ENCODE measurements at places on chromosomes 16 and 17.
A peak's percentile ranks its signal among the peaks of the same experiment; 100 is the strongest.

GRCh38 chr16:3698941-3699340 is 18.4 kb downstream of the TRAP1 start:
- no peak for DNase-seq

GRCh38 chr16:79795556-79795955 is 195.0 kb upstream of the MAF start:
- no peak for DNase-seq

DNA sequence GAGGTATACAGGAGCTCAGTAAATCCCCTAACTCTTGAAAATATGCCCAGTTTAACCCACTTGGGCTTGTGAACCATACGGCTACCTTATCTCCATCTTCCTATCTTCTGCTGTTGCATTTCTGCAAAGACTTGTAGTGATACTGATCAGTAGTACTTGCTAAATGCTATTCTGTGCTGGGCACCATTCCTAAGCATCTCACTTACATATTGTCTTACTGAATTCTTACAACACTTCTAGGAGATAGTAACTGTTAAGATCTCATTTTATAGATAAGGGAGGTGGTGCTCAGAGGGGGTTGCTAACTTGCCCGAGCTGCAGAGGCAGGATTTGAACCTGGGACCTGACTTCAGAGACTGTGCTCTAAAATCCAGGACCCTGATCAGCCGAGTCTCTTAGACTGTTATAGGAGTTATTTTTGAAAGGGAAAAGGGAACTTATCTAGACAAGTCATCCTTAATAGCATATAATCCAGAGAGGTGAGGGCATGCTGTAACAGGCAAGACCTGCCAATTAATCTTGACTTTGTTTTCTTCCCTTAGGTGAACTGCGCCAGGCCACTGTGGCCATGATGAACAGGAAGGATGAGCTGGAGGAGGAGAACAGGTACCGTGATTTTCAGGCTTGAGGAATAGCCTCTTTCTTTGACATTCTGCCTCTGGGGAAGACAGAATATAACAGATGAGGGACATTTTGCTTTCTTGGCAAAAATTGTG is 149.7 kb downstream of the SNX29 start:
- no peak for DNase-seq

- DNase-seq: no peak
These were observed 149.3 kb downstream of the MSI2 start for GRCh38 chr17:57405491-57406072.

- peak; percentile 83 for DNase-seq
These were observed 643.2 kb downstream of the WWOX start for GRCh38 chr16:78742501-78743283.

DNA sequence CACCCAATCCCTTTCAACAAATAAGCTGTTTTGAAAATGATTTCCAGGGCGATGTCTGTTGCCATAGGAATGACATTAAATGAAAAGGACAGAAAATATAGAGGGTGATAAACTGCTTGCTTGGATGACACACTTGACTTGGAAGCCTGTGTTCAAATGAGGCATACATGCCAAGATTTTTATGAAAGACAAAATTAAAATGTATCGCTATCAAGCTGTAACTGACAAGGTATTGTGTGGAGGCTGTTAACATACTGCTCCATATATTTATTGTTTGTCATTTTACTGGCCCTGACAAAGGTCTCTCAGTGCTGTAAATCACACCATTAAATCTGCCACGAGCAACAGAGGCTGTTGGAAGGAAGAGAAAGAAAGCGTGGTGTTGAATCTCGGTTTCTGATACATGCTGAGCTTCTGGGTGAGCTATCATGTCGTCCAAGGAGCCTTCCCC is 456.2 kb upstream of the SALL1 start:
- DNase-seq: no peak

GRCh38 chr16:15509051-15509592 is 74.7 kb downstream of the BMERB1 start:
- DNase-seq: peak; percentile 15

DNA sequence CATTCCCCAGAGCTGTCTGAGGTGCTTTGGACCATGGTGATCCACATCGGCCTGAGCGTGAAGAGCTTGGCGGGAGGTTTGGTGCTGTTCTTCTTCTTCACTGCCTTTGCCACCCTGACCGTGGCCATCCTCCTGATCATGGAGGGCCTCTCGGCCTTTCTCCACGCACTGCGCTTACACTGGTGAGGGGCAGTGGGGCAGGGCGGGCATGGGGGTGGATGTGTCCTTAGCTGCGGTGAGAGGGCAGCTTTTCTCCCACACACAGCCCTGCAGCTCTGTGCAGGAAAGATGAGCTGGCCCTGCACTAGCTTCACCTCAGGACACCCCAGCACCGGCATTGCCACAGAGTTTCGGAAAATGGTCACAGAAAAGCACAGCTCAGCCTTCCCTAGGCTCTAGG is 21.8 kb upstream of the NAGLU start:
- DNase-seq: no peak

GRCh38 chr17:75832164-75832651 is 12.0 kb downstream of the UNC13D start:
- peak; percentile 43 for DNase-seq

Data from CD4-positive, alpha-beta T cell treated with Interleukin-6 at 100 ng/mL for 8 hours (primary cell).